ENCODE measurements at places on chromosomes 4 and X.

GRCh38 chr4:36747277-36748129 lies 466.1 kb downstream of the DTHD1 start:
- DNase-seq: no peak

DNA sequence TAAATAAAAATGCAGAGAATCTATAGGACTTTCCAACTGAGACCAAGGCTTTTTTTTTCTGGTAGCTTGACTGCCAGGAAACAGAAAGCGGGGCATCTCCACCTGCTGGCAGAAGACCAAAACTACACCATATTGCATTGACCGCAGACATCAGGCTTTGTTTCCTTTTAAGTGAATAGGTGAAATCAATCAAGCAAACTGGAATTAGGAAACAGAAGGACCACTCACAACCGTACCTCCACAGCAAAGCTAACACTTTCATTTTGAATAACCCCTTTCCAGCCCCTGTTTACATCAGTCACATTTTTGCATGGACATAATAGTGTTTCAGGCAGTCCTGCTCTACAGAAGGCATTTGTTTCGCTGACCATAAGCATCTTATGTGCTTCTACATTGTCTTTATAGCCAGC lies 218.2 kb downstream of the IDS start:
- DNase-seq: peak; percentile 18

DNA sequence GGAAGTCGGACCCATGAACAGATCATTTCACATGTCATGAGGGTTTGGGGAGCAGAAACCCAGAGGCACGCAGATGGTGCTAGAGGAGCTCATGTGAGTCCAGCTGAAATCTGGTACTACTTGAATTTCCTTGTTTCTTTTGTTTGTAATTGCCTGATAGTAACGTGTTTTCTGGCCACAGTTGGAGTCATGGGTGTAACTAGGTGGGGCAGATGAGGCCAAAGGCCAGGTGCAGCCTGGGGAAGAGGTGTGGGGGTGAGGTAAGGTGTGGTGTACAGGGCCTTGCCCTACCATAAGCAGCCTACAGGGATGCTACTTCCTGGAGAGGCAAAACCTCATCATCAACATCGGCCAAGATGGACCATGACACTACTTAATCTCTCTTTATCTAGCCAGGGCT lies 271.4 kb downstream of the PTTG2 start:
- no peak for DNase-seq

DNA sequence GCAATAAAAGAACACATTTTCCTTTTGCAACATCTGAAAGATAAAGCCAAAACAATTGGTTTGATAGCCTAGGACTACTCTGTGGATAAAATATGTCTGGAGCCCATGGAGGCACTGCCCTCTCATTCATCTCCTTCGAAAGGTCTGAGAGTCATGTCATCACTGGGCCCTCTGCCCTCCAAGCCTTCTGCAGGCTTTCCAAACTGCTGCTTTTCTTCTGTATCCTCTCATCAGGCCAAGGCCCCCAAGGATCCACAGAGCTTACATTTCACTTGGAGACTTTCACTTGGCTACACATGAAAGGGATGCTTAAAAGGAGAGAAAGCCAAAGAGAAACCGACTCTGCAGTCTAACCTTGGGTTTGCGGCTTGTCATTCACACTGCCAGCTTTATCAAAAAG lies 109.9 kb downstream of the SH3RF1 start:
- no peak for DNase-seq

GRCh38 chr4:139619644-139620043 lies 46.0 kb upstream of the MGST2 start:
- DNase-seq: no peak

GRCh38 chr4:175405961-175406360 lies 406.1 kb downstream of the GPM6A start:
- DNase-seq: no peak

GRCh38 chr4:3240936-3241522 lies 7.9 kb upstream of the MSANTD1 start:
- no peak for DNase-seq

GRCh38 chrX:45445745-45446412 lies 245.2 kb upstream of the DIPK2B start:
- no peak for DNase-seq

DNA sequence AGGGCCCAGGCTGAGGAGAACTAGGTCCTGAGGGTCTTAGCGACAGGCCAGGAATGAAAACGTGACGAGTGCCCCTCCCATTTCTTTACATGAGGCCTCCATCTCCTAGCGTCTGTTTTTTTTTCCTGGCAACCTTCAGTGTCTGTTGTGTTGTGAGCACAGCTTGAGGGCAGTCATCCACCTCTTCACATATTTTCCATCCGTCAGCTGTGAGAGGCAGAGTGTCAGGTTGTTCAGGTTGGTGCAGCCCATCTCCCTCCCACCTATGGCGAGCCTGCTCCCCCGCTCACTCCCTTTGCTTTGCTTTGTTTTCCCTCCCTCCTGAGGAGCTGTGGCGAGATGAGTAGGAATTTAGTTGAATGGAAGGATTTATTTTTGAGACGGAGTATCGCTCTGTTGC lies 51.7 kb upstream of the CHRNA9 start:
- no peak for DNase-seq

GRCh38 chr4:127364397-127364796 lies 268.4 kb upstream of the INTU start:
- no peak for DNase-seq

DNA sequence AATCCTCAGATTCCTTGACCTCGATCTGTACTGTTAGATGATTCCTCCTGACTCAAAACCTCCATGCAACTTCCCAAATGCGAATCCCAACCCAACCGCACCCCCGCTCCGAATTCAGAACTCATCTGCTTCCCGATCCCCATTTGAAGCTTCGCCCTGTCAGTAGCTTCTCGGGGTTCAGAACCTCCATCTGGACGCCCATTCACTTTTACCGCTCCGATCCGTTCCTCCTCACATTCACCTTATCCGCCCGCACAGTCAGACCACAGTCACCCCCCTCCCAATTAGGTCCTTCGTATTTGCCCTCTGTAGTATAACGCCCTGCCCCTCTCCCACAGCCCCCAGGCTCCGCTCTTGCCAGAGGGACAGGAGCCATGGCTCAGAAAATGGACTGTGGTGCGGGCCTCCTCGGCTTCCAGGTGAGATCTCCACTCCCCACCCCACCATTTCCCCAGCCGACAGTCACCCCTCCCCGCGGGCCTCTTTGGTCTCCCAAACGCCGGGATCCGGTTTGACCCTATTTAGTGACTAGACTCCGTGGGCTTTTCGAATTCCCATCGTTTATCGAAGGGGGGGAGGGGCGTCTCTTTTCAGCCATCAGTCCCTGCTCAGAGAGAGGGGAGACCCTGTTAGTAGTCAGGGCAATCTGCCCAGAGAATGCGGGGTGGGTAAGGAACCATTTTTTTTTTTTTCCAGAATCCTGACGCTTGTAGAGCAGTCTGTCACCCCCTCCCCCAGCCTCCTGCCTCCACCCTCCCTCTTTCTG lies 691 bp downstream of the MAGED1 start:
- no peak for DNase-seq

DNA sequence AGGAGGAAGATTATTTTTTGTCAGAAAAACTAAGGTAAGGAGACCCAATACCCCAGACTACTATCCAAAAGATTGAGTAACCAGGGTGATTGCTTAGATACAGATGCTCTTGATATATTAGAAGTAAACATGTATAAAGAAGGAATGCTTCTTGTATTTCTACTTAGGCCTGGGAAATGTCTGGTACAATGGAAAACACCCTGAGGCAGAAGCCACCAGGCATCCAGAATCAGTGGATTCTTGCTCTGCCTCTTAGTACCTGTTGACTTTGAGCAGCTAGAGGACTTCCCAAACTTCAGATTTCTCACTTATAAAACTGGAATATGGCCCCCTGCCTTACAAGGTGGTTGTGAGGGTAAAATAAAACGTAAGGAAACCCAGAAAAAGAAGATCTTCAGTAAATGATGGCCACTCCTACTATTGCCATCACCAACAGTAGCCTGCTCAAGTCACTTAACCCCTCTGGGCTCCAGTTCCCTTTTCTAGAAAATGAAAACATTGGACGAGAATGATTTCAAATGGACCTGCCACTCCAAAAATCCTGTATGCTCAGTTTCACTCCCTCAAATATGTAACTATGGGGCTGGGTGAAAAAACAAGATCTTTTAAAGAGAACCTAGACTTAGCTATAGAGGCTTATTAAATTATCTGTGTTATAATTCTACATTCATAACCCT lies 56.6 kb downstream of the AMELX start:
- no peak for DNase-seq

- no peak for DNase-seq
Observed at GRCh38 chr4:2913168-2913567, 50.0 kb downstream of the NOP14 start.

GRCh38 chr4:25667931-25668557 lies 12.4 kb downstream of the SLC34A2 start:
- DNase-seq: no peak

- no peak for DNase-seq
Observed at GRCh38 chr4:10006231-10006600, 15.1 kb downstream of the SLC2A9 start.

GRCh38 chr4:153637201-153637600 lies 46.9 kb upstream of the TLR2 start:
- DNase-seq: no peak

DNA sequence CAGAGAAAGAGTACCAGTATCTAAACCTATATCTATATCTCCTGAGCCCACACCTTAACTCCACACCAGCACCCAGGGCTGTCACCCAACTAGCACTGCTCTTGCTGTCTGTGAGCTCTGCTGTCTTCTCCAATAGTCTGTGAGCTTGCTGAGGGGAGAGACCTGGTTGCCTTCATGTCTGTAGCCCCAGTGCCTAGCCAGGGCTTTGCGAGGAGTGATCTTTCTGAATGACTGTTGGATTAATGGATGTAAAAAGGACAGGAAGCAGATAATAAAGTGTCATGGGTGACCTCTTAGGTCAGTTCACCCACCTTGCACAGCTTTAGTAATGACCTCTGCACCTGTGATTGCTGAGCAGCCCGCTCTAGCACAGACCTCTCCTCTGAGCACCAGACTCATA lies 30.5 kb downstream of the CNGA2 start:
- no peak for DNase-seq

DNA sequence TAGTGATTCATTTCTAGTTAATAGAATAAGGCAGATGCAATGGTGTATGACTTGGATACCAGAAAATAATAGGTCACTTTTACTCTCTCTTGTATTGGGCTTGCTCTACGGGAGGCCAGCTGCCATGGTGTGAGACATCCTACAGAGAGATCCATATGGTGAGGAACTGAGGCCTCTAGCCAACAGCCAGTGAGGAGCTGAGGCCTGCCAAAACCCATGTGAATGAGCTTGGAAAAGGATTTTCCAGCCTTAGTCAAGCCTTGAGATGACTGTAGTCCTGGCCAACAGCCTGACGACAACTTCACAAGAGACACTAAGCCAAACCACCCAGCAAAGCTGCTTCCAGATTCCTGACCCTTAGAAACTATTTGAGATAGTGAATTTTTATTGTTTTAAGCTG lies 1300.2 kb downstream of the RAPGEF2 start:
- DNase-seq: no peak
